ENCODE measurements at places on chromosomes 11 and 22.

- no peak for DNase-seq
Observed at GRCh38 chr11:79082280-79082679, 358.6 kb downstream of the TENM4 start.

GRCh38 chr11:134521452-134522289 is 109.6 kb upstream of the B3GAT1 start:
- no peak for DNase-seq

DNA sequence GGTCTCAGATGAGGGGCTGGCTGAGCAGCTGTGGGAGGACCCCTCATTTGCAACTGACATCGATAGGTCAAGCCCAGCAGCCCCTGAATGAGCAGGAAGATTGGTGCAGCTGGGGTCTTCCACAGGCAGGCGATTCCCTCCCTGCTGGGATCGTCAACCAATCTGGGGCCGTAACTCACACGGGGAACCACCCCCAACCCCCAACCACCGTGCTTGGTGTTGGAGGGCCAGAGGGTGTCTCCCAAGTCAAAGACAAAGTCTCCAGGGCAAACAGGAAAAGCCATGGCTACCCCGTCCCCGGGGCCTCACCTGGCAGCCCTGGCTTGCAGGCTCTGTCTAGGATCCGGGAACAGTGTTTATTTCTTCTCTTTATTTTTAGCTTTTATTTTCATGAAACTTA is 26.9 kb upstream of the SCUBE1 start:
- DNase-seq = no peak

GRCh38 chr22:36201630-36202319 is at the start of gene APOL4:
TSS of gene APOL4 (minus strand) at chr22:36201809. CDS start at chr22:36201734, 75 bp downstream.
- DNase-seq = no peak

GRCh38 chr22:33772745-33773144 is 147.5 kb downstream of the LARGE1 start:
- no peak for DNase-seq

DNA sequence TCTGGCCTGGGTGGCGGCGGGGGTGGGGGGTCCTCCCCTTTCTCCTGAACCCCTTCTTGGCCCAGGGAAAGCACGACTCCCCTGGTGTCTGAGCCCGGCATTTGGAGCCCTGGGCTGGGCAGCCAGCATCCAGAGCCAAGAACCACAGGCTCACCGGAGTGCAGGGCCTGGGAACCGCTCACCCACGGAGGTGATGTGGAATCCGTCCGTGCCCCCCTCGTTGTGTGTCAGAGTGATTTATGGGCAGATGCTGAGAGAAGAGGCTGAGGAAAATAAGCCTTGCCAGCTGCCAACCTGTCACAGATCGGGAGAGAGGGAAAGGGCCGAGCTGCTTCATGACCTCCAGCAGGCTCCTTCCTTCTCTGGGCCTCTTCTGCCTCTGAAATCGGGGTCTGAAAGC is 33.7 kb downstream of the WNT11 start:
- DNase-seq = no peak
